ENCODE measurements at places on chromosomes 1 and 21. TPM values are rescaled to one million over a fixed set of nuclear protein-coding genes. Genes with fewer than 3 reads are reported as not detected.

The OVAAL gene
- total RNA-seq = not detected

DNA sequence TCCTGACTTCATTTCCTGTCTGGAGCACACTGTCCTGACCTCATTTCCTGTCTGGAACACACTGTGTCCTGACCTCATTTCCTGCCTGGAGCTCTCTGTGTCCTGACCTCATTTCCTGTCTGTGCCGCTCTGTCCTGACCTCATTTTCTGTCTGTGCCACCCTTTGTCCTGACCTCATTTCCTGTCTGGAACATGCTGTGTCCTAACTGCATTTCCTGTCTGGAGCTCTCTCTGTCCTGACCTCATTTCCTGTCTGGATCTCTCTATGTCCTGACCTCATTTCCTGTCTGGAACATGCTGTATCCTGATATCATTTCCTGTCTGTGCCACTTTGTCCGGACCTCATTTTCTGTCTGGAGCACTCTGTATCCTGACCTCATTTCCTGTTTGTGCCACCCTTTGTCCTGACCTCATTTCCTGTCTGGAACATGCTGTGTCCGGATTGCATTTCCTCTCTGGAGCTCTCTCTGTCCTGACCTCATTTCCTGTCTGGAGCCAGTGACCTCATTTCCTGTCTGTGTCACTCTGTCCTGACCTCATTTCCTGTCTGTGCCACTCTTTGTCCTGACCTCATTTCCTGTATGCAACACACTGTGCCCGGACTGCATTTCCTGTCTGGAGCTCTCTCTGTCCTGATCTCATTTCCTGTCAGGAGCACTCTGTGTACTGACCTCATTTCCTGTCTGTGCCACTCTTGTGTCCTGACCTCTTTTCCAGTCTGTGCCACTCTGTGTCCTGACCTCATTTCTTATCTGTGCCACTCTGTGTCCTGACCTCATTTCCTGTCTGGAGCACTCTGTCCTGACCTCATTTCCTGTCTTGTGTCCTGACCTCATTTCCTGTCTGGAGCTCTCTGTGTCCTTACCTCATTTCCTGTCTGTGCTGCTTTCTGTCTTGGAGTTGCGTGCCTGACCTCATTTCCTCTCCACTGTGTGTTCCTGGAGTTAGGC is 27.6 kb downstream of the SKI start:
- peaks cover 21% of the 10 kb centered on the region for H3K4me1 ChIP-seq
- DNase-seq = no peak
- H3K4me3 ChIP-seq = no peak overlapping the region
- H3K36me3 ChIP-seq = no peaks in the 10 kb centered on the region
- peak overlapping the region; percentile 31 for H3K27ac ChIP-seq
- H3K27me3 ChIP-seq = no peaks in the 10 kb centered on the region

DNA sequence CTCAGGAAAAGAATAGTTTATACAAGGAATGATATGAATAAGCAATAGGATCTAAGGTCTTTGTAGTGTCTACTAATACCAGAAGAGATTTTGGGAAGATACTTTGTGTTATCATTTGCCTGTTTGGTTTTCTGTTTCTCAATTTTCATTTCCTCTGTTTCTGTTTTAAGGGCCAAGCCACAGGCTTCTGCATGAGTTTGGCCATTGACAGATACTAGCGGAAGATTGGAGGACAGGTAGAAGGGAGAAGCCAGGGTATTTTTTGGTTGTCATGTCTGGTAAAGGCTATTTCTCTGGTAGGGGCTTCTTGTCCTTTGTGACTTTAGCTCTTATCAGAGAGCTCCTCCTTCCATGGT is 51.4 kb downstream of the HS2ST1 start:
- DNase-seq = no peak
- no peaks in the 10 kb centered on the region for H3K27me3 ChIP-seq
- no peak overlapping the region for H3K27ac ChIP-seq
- H3K4me1 ChIP-seq = no peaks in the 10 kb centered on the region

DNA sequence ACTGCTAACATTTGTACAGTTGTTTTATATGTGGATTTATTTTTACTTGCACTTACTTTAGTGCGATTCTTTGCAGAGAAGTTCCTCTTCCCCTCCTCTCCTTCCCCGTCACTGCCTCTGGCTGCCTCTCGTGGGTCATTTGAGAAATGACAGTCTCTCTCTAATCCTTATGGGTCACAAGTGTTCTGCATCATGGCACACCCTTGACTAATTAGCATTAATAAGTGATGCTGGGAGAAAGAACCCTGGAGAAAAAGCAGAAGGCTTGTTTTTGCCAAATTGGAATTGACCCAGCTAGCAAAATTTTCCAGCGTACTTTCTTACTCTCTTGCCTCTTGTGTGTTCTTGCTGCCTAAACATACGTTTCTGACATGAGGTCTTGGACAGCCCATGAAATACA is 301.2 kb downstream of the DUSP10 start:
- no peak for DNase-seq
- H3K4me1 ChIP-seq = peaks cover 10% of the 10 kb centered on the region
- H3K27me3 ChIP-seq = no peaks in the 10 kb centered on the region
- peak overlapping the region; percentile 39 for H3K27ac ChIP-seq

GRCh38 chr1:181091309-181092040 is 3.0 kb downstream of the IER5 start:
- peaks cover 37% of the 10 kb centered on the region for H3K4me1 ChIP-seq
- no peak overlapping the region for H3K27ac ChIP-seq
- H3K36me3 ChIP-seq = no peaks in the 10 kb centered on the region

DNA sequence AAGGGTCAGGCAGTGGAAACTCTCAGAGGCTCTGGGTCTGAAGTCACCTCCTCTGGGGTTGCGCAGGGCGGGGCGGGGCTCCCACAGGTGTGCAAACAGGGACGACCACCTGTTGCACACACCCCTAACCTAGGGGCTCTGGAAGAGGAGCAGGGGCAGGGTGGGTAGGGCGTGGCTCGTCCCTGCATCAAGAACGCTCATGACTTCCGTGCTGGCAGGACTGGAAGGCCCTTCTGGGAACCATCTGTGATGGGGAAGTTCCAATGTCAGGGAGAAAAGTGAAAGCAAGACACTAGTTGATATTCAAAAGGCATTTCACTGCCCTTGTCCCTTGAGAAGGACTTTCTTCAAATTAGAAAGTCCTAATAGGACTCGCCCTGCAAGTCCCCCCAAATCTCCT is 22.1 kb upstream of the CLSTN1 start:
- peaks cover 15% of the 10 kb centered on the region for H3K4me1 ChIP-seq
- H3K27ac ChIP-seq = no peak overlapping the region
- no peak for DNase-seq
- H3K27me3 ChIP-seq = no peaks in the 10 kb centered on the region

DNA sequence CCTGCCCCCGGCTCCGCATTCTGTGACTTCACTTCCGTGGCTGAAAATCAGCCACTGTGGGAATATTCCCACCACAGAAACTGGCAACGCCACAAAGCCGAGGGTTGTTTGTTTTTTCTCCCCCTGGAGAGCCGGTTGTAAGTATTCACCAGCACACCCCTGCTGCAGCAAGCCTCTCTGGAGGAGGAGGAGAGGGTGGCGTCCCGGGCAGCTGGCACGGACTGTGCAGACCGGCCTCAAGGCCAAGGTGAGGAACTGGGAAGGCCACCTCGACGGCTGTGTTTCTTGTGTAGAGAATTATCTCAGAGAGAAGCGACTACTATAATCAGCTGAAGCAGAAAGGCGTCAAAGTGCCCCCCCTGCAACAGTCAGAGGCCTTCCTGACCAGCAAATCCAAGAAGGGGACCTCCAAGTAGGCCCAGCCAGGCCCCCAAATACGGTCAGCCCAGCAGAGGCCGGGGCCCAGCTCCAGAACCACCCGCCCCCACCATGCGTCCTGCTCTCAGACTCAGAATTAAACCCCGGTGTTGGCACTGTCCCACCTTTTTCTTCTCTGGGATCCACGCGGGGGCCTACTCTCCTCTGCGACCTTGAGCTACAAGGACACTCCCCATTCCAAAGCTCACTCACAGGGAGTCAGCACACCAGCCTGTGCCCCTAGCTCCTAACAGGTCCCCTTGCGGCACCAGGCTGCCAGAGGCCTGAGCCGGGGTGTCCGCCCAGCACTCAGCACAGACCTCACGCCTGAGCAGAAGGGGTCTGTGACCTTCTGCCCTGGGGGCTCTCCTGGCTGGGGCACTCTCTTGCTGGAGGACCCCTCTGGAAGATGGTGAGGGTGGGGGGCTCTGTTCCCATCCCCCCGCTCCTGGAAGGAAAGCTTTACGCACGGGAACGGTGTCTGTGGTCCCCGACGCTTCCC is 1.2 kb upstream of the SMIM1 start:
- H3K4me1 ChIP-seq = peaks cover 59% of the 10 kb centered on the region
- H3K27me3 ChIP-seq = no peaks in the 10 kb centered on the region
- peak overlapping the region; percentile 87 for H3K4me3 ChIP-seq
- no peaks in the 10 kb centered on the region for H3K36me3 ChIP-seq
- peak overlapping the region; percentile 62 for H3K27ac ChIP-seq

DNA sequence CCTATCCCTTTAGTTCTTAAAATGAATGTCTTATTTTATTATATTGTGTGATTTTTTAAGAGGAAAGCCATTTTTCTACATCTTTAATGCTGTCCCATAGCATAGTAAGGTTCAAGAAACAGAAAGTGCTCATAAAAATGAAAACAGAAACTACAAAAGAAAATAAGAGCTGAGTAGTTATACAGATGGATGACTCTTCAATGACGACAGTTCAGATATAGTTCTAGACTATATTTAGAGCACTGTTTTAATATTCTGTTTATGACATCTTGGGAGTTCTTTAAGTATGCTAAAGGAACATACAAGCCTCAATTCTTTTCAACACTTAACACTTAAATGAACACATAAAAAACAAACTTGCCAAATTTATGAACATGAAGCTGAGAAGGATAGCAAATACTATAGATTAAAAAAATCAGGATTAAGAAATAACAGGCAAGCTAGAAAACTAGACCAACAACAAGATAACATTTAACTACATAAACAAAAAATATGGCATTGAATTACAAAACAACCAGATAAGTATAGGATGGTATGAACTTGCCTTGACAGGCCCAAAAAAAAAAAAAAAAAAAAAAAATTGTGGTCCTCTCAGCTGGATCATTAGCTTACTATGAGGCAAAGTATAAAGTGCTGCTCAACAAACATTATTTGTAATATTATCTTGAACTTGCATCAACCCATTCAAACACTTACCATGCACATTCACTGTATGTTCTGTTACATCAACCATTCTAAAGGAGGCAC is 87.9 kb downstream of the ZZZ3 start:
- no peaks in the 10 kb centered on the region for H3K27me3 ChIP-seq
- no peaks in the 10 kb centered on the region for H3K36me3 ChIP-seq
- H3K4me1 ChIP-seq = no peaks in the 10 kb centered on the region
- no peak for DNase-seq
- H3K4me3 ChIP-seq = no peak overlapping the region
- H3K27ac ChIP-seq = no peak overlapping the region

- peak overlapping the region; percentile 6 for H3K27ac ChIP-seq
- peaks cover 9% of the 10 kb centered on the region for H3K36me3 ChIP-seq
- no peak overlapping the region for H3K4me3 ChIP-seq
Measured at GRCh38 chr1:16984717-16985116, 4.3 kb upstream of the MFAP2 start.
